A549 treated with CORT108297 at 1 μM for 4 hours (cell line): ENCODE measurements at places on chromosomes 6 and 20. TPM values are rescaled to one million over a fixed set of nuclear protein-coding genes. Genes with fewer than 3 reads are reported as not detected.

PSMB8 gene
- total RNA-seq, result 20.3 to 22.9 TPM (median 21.4 TPM) in 5 replicates

LRRC73 gene
- total RNA-seq, result 0.63 to 1.4 TPM (median 1.3 TPM) in 5 replicates

BIRC7 gene
- total RNA-seq, result 2.0 to 4.7 TPM (median 3.2 TPM) in 5 replicates

SERPINB1 gene
- total RNA-seq, result 46.3 to 56.4 TPM (median 47.6 TPM) in 5 replicates

RIPOR2 gene
- total RNA-seq, result 0.08 to 0.12 TPM (median 0.08 TPM) in 4 of 5 replicates, not detected in the other

FOXC1 gene
- total RNA-seq, result 6.2 to 9.5 TPM (median 8.1 TPM) in 5 replicates

AIF1 gene
- total RNA-seq, result not detected in 5 replicates

FOXQ1 gene
- 2.5 to 5.2 TPM (median 5.1 TPM) in 5 replicates for total RNA-seq

ZSCAN31 gene
- 1.7 to 2.8 TPM (median 2.1 TPM) in 5 replicates for total RNA-seq

CLPSL2 gene
- 0.70 to 1.2 TPM (median 0.80 TPM) in 5 replicates for total RNA-seq

HLA-DOA gene
- total RNA-seq, result 0.14 TPM in 1 of 5 replicates, not detected in the others

MLN gene
- total RNA-seq, result not detected in 5 replicates

CAP2 gene
- total RNA-seq, result 11.3 to 15.2 TPM (median 12.8 TPM) in 5 replicates

KHDC1 gene
- 3.6 to 4.5 TPM (median 4.1 TPM) in 5 replicates for total RNA-seq

MTFR2 gene
- 11.2 to 13.3 TPM (median 12.2 TPM) in 5 replicates for total RNA-seq

RBM12 gene
- 70.5 to 89.1 TPM (median 82.9 TPM) in 5 replicates for total RNA-seq

ARG1 gene
- not detected in 5 replicates for total RNA-seq

LY6G6F gene
- not detected in 5 replicates for total RNA-seq

PACSIN1 gene
- total RNA-seq, result 0.01 to 0.08 TPM (median 0.06 TPM) in 5 replicates

ADTRP gene
- total RNA-seq, result 0.27 to 0.53 TPM (median 0.36 TPM) in 5 replicates

ADGRF5 gene
- total RNA-seq, result not detected in 5 replicates

TNNC2 gene
- total RNA-seq, result 0.13 to 0.35 TPM (median 0.24 TPM) in 3 of 5 replicates, not detected in the others

ACSS2 gene
- total RNA-seq, result 7.8 to 9.8 TPM (median 8.8 TPM) in 5 replicates

ARMC12 gene
- 0.12 to 0.57 TPM (median 0.25 TPM) in 5 replicates for total RNA-seq

EFCAB8 gene
- total RNA-seq, result not detected in 5 replicates

LY6G6C gene
- 0.09 to 0.12 TPM (median 0.10 TPM) in 3 of 5 replicates, not detected in the others for total RNA-seq

KIF25 gene
- 0.05 to 0.39 TPM (median 0.07 TPM) in 3 of 5 replicates, not detected in the others for total RNA-seq

SLC26A8 gene
- total RNA-seq, result not detected in 5 replicates

MAS1 gene
- not detected in 5 replicates for total RNA-seq

ENPP4 gene
- total RNA-seq, result 0.21 to 0.46 TPM (median 0.30 TPM) in 5 replicates

C6orf58 gene
- 0.13 to 0.24 TPM (median 0.15 TPM) in 5 replicates for total RNA-seq

PRR18 gene
- 0.08 to 0.22 TPM (median 0.09 TPM) in 5 replicates for total RNA-seq

ARFGEF2 gene
- 11.8 to 16.5 TPM (median 13.5 TPM) in 5 replicates for total RNA-seq
